ENCODE measurements at places on chromosomes 4 and X. TPM values are rescaled to one million over a fixed set of nuclear protein-coding genes. Genes with fewer than 3 reads are reported as not detected.

GRCh38 chr4:148071009-148071408 lies 339.1 kb downstream of the ARHGAP10 start:
- H3K27me3 ChIP-seq: no peaks in the 10 kb centered on the region
- no peak overlapping the region for H3K4me3 ChIP-seq
- no peak for DNase-seq
- H3K36me3 ChIP-seq: no peaks in the 10 kb centered on the region
- no peak overlapping the region for H3K27ac ChIP-seq
- H3K4me1 ChIP-seq: no peaks in the 10 kb centered on the region

DNA sequence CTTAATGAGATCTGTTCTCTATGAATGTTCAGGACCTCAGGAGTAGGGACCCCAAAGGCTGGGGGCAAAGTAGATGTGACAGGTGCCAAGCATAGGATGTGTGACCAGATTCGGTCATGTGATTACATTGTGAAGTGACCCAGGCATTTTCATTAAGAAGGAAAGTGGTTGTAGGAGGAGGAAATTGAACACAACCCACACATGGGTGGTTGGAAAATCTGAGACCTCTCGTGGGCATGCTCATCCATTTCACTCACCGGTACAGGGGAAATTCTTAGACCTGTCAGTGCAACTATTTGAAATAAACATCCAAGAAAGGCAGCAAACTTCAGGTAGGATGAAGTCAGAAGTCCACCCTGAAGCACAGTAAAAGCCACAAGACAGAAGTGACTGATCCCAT lies 43.5 kb upstream of the CD99 start:
- H3K27me3 ChIP-seq: no peaks in the 10 kb centered on the region
- no peak for DNase-seq
- H3K4me1 ChIP-seq: no peaks in the 10 kb centered on the region
- H3K27ac ChIP-seq: no peak overlapping the region
- peaks cover 5% of the 10 kb centered on the region for H3K36me3 ChIP-seq

- no peak for DNase-seq
- no peaks in the 10 kb centered on the region for H3K4me1 ChIP-seq
- H3K36me3 ChIP-seq: no peaks in the 10 kb centered on the region
Measured at GRCh38 chr4:157358851-157359250, 138.3 kb downstream of the GRIA2 start.

The CNKSR2 gene
- total RNA-seq: 5.8 TPM

GRCh38 chr4:10196191-10196590 lies 79.6 kb upstream of the WDR1 start:
- H3K4me3 ChIP-seq: no peak overlapping the region
- H3K4me1 ChIP-seq: no peaks in the 10 kb centered on the region
- H3K27me3 ChIP-seq: no peaks in the 10 kb centered on the region
- H3K36me3 ChIP-seq: no peaks in the 10 kb centered on the region
- H3K27ac ChIP-seq: no peak overlapping the region

DNA sequence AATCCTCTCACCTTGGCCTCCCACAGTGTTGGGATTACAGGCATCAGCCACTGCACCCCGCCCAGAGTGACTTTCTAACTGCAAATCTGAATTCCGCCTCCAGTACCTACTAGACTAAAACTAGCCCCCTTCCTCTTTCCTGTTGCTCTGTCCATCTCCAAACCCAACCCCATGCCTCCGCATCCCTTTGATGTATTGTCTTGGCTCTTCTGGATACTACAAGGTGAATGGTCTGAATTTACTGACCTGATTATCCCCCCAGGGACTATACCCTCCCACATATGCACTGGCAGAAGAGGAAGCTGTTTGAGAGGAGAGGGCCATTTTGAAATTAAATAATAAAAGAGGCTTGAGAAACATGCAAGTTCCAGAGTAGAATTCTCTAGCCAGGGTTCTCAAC lies 17.7 kb upstream of the TFDP3 start:
- H3K27ac ChIP-seq: no peak overlapping the region
- no peak for DNase-seq
- H3K27me3 ChIP-seq: no peaks in the 10 kb centered on the region
- H3K4me1 ChIP-seq: no peaks in the 10 kb centered on the region
- no peak overlapping the region for H3K4me3 ChIP-seq
- no peaks in the 10 kb centered on the region for H3K36me3 ChIP-seq

GRCh38 chr4:153152501-153153338 lies 51.5 kb upstream of the TRIM2 start:
- H3K4me3 ChIP-seq: peak overlapping the region; percentile 70
- no peaks in the 10 kb centered on the region for H3K36me3 ChIP-seq
- no peaks in the 10 kb centered on the region for H3K27me3 ChIP-seq
- H3K27ac ChIP-seq: no peak overlapping the region

DNA sequence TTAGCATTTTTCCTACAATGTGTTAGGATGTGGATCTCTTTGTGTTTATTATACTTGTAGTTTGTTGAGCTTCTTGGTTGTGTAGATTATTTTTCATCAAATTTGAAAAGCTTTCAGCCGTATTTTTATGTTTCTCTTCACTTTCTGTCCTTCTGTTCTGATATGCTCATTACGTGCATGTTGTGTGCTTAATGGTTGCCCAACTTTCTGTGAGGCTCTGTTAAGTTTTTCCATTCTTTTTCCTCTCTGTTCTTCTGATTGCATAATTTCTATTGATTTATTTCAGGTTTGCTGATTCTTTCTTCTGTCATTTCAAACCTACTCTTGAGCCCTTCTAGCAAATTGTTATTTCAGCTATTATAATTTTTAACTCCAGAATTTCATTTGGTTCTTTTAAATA lies 478.2 kb downstream of the IL1RAPL1 start:
- H3K27ac ChIP-seq: no peak overlapping the region
- no peak overlapping the region for H3K4me3 ChIP-seq
- no peaks in the 10 kb centered on the region for H3K36me3 ChIP-seq
- no peaks in the 10 kb centered on the region for H3K4me1 ChIP-seq

The ADGRG4 gene
- not detected for total RNA-seq

The NDP gene
- total RNA-seq: not detected

DNA sequence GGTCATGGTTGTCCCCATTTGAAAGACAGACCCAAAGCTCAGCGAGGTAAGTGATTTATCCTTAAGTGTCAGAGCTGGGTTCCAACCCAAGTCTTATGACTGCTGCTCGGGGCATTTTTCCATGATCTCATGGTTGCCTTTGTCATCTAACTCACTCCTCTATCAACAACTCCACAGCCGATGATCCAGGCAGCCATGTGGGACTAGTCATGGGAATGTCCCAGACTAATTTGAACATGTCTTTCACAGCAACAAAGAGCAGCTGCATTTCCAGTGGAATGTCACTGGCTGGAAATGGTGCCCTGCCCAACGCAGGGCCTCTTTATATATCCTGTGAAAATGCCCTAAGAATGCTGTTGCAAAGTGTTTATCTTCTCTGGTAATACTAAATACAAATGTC lies 284.8 kb upstream of the PPARGC1A start:
- H3K36me3 ChIP-seq: no peaks in the 10 kb centered on the region
- no peak overlapping the region for H3K4me3 ChIP-seq
- H3K4me1 ChIP-seq: no peaks in the 10 kb centered on the region
- no peak overlapping the region for H3K27ac ChIP-seq
- no peak for DNase-seq

DNA sequence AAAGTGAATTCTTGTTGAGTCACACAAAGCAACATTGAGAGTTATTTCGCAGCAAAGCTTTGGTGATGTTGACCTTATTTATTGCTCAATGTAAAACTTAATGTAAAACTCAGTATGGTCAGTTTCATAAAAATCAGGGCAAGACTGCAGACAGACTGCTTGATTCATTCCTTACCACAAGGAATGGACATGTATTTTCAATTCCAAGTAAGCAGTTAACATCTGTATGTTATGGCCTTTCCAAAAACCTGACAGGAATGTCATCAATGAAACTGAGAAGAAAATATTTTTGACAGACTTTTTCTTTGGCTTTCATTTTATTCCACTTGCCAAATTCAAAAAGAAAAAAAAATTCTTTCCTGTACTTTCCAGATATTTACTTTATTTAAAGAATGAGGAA lies 488.3 kb downstream of the ANKRD50 start:
- no peak overlapping the region for H3K27ac ChIP-seq
- no peaks in the 10 kb centered on the region for H3K4me1 ChIP-seq
- H3K36me3 ChIP-seq: no peaks in the 10 kb centered on the region
- DNase-seq: no peak

The PASD1 gene
- not detected for total RNA-seq

DNA sequence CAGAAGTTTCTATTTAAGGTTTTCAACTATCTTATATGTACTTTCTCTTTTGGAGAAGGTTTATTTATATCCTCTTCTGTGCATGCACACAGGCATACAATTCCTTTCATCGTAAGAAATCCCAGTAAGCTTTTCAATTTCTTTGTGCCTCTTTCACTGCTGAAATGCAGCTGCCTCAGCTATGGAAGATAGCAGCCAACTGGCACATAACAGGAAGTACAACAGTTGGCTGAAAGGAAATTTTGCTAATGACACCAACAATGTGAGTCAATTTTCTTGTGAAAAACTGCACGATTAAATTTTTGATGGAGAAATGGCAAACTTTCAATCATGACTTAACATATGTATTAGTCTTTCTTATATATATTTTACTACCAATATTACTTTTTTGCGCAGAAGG lies 74.5 kb upstream of the PAQR3 start:
- H3K4me1 ChIP-seq: no peaks in the 10 kb centered on the region
- H3K27me3 ChIP-seq: no peaks in the 10 kb centered on the region
- no peaks in the 10 kb centered on the region for H3K36me3 ChIP-seq
- H3K27ac ChIP-seq: no peak overlapping the region
- no peak for DNase-seq

DNA sequence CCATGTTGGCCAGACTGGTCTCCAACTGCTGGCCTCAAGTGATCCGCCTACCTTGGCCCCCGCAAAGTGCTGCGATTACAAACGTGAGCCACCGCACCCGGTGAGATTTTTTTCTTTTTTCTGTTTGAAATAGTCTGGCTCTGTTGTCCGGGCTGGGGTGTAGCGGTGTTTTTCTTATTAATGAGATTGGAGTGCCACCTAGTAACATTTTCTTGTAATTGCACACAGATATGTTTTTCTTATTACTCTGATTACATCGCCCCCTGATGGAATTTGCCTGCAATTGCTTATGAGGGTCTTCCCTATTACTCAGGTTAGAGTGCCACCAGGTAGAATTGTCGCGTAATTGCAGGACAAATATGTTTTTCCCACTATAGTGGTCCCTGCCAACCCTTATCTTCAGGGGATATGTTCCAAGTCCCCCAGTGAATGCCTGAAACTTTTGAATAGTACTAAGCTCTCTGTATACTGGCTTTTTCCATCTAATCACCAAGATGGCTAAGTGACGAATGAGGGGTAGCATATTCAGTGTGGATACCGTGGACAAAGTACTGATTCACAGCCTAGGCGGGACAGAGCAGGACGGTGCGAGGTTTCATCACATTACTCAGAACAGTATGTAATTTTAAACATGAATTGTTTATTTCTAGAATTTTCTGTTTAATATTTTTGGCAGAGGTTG lies 8.6 kb upstream of the PDHA1 start:
- H3K27ac ChIP-seq: no peak overlapping the region
- no peaks in the 10 kb centered on the region for H3K36me3 ChIP-seq
- no peak overlapping the region for H3K4me3 ChIP-seq
- no peak for DNase-seq
- H3K4me1 ChIP-seq: no peaks in the 10 kb centered on the region
- no peaks in the 10 kb centered on the region for H3K27me3 ChIP-seq

The ELF4 gene
- total RNA-seq: 23.8 TPM

GRCh38 chr4:76301068-76301774 lies 5.3 kb upstream of the STBD1 start:
- peak overlapping the region; percentile 5 for H3K27ac ChIP-seq
- DNase-seq: no peak
- no peaks in the 10 kb centered on the region for H3K36me3 ChIP-seq
- H3K4me1 ChIP-seq: peaks cover 21% of the 10 kb centered on the region

The GAB3 gene
- 6.7 TPM for total RNA-seq

The PSAPL1 gene
- not detected for total RNA-seq

- no peaks in the 10 kb centered on the region for H3K27me3 ChIP-seq
- H3K27ac ChIP-seq: no peak overlapping the region
- no peak for DNase-seq
Measured at GRCh38 chr4:136650541-136651277, 881.6 kb downstream of the PCDH18 start.

- DNase-seq: no peak
- no peak overlapping the region for H3K27ac ChIP-seq
- H3K36me3 ChIP-seq: no peaks in the 10 kb centered on the region
- no peaks in the 10 kb centered on the region for H3K4me1 ChIP-seq
- H3K27me3 ChIP-seq: no peaks in the 10 kb centered on the region
Measured at GRCh38 chr4:147778942-147779341, 47.1 kb downstream of the ARHGAP10 start.

DNA sequence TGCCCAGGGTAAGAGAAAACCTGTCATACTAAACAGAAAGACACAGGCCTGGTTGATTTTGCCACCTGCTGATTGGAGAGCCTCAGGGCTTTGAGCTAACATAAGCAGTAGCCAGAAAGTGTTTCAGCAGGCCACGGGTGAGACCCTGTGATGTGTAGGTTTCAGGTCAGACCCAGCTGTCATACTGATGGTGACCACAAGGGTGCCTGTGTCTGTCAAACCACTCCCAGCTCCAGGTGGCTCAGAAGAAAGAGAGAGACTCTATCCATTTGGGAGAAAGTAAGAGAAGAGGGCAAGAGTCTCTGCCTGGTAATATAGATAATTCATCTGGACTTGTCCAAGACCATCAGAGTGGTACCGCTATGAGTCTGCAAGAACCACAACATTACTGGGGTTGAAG lies 72.8 kb upstream of the NLRP2B start:
- H3K4me1 ChIP-seq: no peaks in the 10 kb centered on the region
- no peaks in the 10 kb centered on the region for H3K36me3 ChIP-seq
- no peaks in the 10 kb centered on the region for H3K27me3 ChIP-seq

GRCh38 chr4:32429151-32429550 lies 1709.0 kb downstream of the PCDH7 start:
- H3K4me3 ChIP-seq: no peak overlapping the region
- no peaks in the 10 kb centered on the region for H3K27me3 ChIP-seq
- H3K27ac ChIP-seq: no peak overlapping the region
- no peak for DNase-seq

GRCh38 chr4:78652282-78652876 lies 100.8 kb downstream of the ANXA3 start:
- H3K4me3 ChIP-seq: no peak overlapping the region
- no peak for DNase-seq

All from CD8-positive, alpha-beta memory T cell (primary cell).